MV-4-11 (cell line): ENCODE measurements at places on chromosomes 2 and 18.
A peak's percentile ranks its signal among the peaks of the same experiment; 100 is the strongest.

GRCh38 chr2:72109904-72110303 is 37.8 kb downstream of the CYP26B1 start:
- DNase-seq, result no peak

DNA sequence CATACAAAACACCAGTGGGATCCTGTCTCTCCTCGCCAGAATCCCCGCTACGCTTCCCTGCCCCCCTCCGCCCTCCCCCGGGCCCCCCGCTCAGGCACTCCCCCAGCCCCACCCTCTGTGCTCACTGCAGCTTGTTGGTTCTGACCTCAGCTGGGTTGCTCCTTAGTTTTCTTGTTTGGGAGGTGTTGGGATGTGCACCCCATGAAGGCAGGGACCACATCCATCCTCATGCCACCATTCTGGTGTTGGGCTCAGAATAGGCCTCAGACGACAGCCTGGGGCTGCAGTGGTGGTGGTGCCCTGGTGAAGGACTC is 4.6 kb downstream of the SNED1 start:
- no peak for DNase-seq

- peak; percentile 19 for DNase-seq
These were observed at the start of gene TCF4 for GRCh38 chr18:55588111-55588869. Gene TCF4, minus strand, starts transcription at chr18:55588192. Its CDS starts 1,076 bp downstream, at chr18:55587116.

DNA sequence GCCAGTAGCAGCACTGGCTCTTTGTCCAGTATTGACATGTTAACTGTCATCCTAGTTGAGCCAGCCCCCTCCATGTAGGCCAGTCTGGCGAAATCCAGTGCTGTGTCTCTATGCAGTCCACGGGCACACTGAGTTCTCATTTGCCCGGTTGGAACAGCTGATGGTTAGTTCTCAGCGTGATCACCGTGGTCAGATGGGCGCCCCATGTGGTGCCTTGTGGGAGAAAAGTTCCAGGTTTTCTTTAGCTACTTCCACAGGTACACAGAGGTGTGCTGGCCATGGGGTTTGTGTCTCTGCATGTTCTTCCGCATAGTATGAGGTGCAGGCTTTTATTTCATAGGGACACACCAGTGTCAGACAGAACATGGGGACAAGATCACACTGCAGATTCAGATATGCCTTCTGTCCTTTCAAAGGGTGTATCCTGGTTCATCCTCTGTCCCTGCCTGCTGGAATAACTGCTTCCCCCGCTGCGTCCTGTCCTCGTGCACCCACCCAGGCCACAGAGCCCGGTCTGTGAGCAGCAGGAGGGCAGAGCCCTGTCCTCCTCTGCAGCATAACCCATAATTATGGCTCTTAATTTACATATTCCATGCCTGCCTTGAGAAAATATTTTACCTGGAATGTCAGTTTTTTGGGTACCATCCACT is 334.1 kb downstream of the GBX2 start:
- DNase-seq, result no peak

GRCh38 chr2:96506907-96507240 is 1.7 kb upstream of the NEURL3 start:
- no peak for DNase-seq

DNA sequence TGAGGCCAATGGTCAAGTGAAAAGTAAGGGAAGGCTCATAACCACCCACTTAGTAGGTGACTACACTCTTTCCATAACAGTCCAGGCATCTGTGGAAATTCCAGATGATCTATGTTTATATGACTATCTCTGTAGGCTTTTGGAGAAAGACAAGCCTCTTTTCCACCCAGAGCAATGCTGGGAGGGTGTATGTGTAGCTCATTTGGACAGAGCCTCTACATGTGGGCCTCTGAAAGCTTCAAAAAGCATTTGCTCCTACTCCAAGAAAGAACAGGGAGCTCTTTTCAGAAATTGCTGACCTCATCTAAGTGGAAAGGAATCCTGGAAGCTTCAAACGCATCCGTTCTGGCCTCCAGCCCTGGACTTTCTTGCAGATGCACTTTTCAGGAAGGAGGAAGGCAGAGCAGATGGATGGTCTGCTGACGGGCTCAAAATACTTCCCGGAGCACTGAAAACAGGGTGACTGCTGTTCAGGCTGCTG is 308.7 kb downstream of the LRATD1 start:
- DNase-seq, result no peak

DNA sequence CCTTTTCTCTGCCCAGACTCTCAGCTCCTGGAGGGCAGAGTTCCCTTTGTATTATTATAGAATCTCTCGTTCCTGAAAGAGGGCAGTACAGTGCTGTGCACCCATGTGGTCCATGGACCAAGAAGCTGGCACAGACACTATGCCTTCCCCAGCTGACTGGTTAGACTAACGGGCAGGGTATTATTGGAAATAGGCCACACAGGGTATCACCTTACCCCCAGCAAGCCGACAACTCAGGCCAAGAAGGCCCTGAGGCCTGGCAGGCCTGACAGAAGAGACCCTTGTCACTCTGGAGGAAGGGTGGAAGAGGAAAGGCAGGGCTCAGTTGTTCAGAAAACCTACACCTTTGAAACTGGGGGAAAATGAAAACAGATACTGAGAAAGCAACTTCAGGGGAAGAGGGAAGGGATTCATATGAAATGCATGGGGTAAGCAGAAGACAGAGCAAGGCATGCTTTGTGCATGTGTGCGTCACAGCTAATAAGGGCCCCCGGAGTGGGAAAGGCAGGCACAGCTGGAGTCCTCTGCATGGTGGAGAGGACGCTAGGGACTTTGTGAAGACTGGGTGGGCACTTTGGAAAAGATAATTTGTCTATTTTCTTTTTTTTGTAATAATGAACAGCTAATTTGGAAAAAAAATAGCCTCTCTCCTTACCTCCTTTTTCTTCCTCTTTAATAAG is 476.8 kb upstream of the CELF4 start:
- no peak for DNase-seq

GRCh38 chr2:231677632-231678104 is 30.7 kb upstream of the PTMA start:
- DNase-seq, result peak; percentile 82

- DNase-seq, result peak; percentile 52
These were observed 36.2 kb downstream of the EIF2AK3 start for GRCh38 chr2:88590998-88591613.

DNA sequence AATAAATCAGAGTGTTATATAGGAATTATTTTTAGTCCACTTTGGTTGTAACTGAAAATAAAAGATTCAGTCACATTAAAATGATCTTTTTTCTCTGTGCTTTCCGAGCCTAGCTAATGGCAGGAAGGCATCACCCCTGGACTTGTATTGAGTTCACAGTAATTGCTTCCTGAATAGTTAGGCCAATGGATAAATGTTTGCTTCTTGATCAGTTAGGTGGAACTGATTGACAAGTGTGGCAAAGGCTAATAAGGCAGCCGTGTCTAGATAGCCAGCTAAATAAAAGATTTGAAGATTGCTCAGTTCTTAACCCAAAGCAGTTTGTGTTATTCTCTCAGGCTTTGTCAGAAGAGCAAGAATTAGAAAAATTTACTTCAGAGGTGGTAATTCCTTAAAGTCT is 20.8 kb downstream of the FAM171B start:
- DNase-seq, result no peak

- DNase-seq, result no peak
These were observed 69.9 kb upstream of the SMAD7 start for GRCh38 chr18:49020621-49021021.

GRCh38 chr18:77433076-77433475 is 183.4 kb downstream of the GALR1 start:
- DNase-seq, result no peak

- DNase-seq, result no peak
These were observed 63.7 kb upstream of the OTOF start for GRCh38 chr2:26541401-26542193.

DNA sequence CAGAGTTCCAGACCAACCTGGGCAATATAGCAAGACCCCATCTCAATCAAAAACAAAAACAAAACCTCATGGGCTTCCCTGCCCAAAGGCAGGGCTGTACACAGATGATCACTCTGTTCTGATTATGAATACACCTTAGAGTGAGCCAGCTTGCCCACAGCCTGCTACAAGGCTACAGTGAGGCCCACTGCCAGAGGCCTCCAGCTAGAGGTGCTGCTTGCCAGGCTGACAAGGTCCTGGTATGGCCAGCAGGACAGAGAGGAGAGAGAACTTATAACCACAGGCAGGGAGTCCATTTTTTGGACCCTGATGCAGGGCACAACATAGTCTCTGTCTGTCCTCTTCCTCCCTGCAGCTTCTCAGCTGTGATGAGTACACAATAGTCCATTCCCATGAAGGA is 41.5 kb downstream of the KANSL3 start:
- no peak for DNase-seq

DNA sequence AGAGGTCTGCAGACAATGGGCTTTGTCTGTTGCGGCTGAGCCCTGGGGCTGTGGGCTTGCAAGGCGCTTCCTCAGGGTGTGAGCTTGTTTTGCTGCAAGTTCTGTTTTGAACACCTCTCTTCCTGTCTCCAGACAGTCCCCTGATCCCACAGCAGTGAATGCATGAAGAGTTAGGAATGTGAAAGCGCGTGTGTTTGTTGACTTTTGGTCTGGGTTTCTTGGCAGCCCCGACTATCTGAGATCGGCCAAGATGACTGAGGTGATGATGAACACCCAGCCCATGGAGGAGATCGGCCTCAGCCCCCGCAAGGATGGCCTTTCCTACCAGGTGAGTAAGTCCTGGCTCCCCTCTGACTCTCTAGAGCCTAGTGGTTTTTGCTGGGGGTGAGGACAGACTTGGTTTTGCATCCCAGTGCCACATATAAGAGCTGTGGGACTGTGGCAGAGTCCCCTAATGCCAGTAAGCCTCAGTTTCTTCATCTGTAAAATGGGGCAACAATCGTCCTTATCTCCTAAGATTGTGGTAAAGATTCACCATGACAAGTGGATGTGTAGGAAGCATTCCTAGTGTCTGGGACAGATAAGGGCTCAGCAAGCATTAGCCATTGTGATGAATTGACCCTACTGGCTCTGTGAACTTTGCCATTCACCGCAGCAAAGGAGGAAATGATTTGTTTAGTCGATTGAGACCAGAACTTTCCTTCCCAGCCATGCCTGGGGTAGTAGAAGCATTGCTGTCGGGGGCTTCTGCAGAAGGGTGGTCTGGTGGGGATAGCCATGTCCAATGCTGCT is 3.0 kb downstream of the LBH start:
- DNase-seq, result no peak

DNA sequence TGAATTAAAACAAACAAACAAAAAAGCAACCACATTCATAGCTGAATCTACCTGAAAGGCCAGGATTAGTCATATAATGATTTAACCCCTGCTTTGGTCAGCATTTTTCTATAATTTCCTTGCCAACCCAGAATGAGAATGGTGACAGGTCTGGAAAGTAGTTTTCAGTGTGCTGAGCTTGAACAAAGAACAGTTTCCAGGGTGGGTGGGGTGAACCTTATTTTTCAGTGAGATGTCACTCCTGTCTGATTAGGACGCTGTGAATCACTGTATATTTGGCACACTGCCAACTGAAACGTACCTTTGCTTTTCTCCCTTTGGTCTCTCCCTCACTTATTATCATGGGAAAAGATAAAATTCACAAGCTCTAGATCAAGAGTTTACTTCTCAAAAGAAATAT is 35.0 kb upstream of the DSC1 start:
- DNase-seq, result no peak

DNA sequence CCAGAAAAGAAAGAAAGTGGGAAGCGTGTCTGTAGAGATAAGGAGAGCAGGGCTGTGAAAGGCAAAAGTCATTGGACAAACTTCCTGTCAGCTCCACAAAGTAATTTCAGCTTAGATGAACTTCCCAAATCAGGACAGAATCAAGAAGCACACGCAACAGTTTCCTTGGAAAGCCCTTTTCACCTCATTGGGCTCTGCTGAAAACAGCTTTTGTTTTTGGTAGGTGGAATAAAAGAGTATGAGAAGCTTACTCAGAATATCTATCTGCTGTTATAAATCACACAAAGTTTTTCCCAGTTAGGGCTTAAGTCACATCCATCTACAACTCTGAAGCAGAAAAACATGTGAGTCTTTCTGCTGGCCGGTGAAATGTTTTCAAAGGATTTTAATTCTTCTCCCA is 42.4 kb upstream of the EFEMP1 start:
- DNase-seq, result no peak

DNA sequence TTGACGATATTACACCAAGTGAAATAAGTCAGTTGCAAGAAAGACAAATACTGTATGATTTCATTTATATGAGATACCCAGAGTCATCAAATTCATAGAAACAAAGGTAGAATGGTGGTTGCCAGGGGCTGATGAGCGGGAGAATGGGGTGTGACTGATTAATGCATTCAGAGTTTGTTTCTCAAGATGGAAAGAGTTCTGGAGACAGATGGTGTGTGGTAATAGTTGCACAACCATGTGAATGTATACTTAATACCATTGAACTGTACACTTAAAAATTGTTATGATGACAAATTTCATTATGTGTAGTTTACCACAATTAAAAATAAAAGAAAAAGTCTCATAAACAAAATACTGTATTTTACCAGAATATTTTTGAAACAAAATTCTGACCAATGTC is 117.3 kb downstream of the PIGN start:
- peak; percentile 67 for DNase-seq

GRCh38 chr2:195320413-195320973 is 336.5 kb upstream of the SLC39A10 start:
- DNase-seq, result no peak

DNA sequence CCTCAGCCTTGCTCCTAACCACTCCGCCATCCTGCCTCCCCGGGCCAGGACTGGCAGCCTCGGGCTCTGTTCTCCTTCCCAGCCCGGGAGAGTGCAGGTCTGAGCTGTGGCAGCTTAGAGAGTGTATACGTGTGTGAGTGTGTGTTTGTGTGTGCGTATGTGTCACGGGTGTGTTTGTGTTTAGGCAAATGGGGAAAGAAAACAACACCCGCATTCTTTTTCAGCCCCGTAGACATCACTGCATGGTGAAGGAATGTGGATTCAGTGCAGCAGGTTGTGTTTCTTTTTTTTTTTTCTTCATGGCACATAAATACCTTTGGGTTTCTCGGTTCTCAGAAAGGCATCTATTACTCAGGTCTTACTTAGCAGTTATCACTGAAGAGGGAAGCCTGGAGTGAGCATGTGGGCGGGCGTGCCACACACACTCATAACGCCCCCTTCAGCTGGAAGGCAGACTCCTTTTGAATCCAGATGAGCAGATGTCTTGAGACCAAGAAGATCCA is 44.2 kb downstream of the GLI2 start:
- no peak for DNase-seq

GRCh38 chr2:237148624-237149023 is 62.9 kb downstream of the COPS8 start:
- no peak for DNase-seq

DNA sequence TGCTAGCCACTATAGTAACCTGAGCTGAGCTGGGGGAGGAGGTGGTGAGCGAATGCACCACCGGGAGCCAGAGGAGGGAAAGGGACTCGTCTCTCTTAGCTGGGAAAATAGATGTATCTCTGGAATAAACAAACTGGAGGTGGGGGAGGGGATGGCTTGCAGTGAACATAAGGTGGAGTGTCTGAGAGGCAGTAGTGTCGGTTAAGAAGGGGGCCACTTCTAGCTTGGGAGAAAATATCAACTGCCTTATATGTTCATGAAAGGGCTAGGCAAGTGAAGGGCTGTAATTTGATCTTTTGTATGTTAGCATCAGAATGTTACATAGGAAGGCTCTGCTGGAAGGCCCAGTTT is 2.2 kb downstream of the SETBP1 start:
- DNase-seq, result no peak

- DNase-seq, result peak; percentile 58
These were observed 37.7 kb upstream of the IGFBP5 start for GRCh38 chr2:216733046-216733445.

GRCh38 chr18:43192408-43192807 is 76.9 kb upstream of the RIT2 start:
- DNase-seq, result no peak
